MM.1S (cell line): ENCODE measurements at places on chromosomes 7 and 10.

DNA sequence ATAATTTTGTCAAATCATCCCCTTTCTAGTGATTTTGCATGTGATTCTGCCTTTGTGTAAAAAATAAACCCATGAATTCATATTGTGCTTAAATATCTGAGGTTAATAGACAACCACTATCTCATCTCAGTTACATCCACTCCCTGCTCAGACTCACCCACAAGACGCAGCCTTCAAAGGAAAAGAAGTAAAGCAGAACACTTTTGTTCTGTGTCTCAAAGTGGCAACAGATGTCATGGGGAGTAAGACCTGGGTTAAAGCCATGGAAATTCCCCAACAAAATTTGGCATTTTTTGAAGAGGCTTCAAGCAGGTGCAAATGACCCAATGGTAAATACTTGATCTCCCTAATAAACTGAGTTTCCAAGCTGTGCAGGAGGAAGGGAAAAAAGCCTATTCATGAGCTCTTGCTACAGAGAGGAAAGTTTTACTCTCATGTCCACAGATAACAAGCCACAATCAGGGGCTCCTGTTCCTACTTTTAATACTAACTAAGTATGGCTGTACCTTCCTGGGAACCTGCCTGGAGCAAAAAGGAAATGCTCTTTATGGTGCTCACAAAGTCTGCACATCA is 4.7 kb downstream of the CYP3A7 start:
- no peaks in the 10 kb centered on the region for H3K27me3 ChIP-seq
- DNase-seq, result no peak
- H3K36me3 ChIP-seq, result no peaks in the 10 kb centered on the region
- H3K4me1 ChIP-seq, result no peaks in the 10 kb centered on the region
- no peak overlapping the region for H3K27ac ChIP-seq
- H3K4me3 ChIP-seq, result no peak overlapping the region

DNA sequence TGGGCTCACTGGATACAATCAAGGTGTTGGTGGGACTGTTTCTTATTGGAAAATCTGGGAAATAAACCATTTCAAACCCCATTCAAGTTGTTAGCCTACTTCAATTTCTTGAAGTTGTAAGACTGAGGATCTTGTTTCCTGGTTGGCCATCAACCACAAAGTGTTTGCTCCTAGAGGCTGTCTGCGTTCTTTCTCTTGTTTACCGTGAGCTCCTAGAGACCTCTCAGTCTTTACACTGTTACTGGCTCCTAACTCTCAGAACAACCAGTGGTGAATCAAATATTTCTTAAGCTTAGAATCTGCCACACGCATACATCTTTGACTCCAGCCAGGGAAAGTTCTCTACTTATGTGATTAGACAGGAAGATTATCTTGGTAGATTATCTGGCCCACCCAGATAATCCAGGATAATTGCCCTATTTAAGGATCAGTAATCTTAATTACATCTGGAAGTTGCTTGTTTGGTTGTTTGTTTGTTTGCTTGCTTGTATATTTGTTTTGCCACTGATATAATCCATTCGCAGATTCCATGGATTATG is 798.7 kb downstream of the IPMK start:
- H3K4me3 ChIP-seq, result no peak overlapping the region
- no peaks in the 10 kb centered on the region for H3K27me3 ChIP-seq
- no peaks in the 10 kb centered on the region for H3K36me3 ChIP-seq
- no peak for DNase-seq
- H3K27ac ChIP-seq, result no peak overlapping the region

GRCh38 chr7:116030651-116031276 is at the start of gene TFEC:
Gene TFEC (minus strand): TSS chr7:116030763. CDS start chr7:115984441, 46,322 bp downstream.
- peaks cover 27% of the 10 kb centered on the region for H3K4me1 ChIP-seq
- H3K4me3 ChIP-seq, result 0 out of 2 replicates have a peak within 1 kb of the TSS, but pooled peaks have one; percentile 0
- no peaks in the 10 kb centered on the region for H3K27me3 ChIP-seq
- peak within 1 kb of the TSS; percentile 2; the same call in 1 of the 2 replicates for H3K27ac ChIP-seq
- no peaks in the 10 kb centered on the region for H3K36me3 ChIP-seq

GRCh38 chr7:45161842-45162241 is 4.3 kb downstream of the RAMP3 start:
- H3K36me3 ChIP-seq, result no peaks in the 10 kb centered on the region
- no peak for DNase-seq

GRCh38 chr10:106384496-106384895 is 780.0 kb downstream of the SORCS1 start:
- no peak overlapping the region for H3K27ac ChIP-seq
- DNase-seq, result no peak
- no peaks in the 10 kb centered on the region for H3K36me3 ChIP-seq
- no peaks in the 10 kb centered on the region for H3K4me1 ChIP-seq
- H3K27me3 ChIP-seq, result no peaks in the 10 kb centered on the region

DNA sequence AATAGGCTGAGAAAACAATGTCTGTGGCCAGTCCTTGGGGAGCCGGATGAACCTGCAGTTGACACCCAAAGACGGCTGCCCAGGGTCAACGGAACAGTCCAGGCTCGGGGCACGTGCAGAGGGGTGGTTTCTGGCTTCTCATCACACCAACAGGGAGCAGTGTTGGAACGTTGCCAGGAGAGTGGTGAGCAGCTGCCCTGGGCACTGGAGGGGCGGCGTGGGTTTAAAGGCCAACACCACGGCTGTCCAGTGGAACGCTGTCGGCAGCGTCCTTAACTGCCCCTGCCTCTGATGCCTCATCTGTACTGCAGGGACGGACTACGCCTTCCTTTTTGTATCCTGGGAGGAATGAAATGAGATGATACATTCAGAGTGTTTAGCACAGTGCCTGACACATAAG is 19.8 kb downstream of the JCAD start:
- no peak overlapping the region for H3K27ac ChIP-seq
- no peak overlapping the region for H3K4me3 ChIP-seq
- no peak for DNase-seq
- H3K4me1 ChIP-seq, result no peaks in the 10 kb centered on the region
- no peaks in the 10 kb centered on the region for H3K36me3 ChIP-seq

DNA sequence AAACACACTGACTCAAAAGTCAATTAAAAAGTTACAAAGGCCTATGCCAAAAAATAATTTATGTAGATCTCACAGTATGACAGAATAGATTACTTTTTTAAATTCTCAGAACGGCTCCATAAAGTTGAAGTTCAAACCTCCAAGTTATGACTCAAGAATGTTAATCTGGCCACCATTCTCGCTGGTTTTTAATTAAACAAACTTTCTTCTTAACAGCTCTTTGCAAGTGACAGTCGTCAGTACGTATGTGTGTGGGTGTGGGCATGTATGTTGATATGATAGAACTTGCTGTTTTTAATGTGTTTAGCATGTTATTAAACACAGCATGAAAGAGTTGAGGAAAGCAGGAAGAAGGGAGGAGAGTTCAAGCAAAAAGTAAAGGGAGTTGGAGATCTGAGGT is 18.5 kb downstream of the PRKCQ start:
- no peaks in the 10 kb centered on the region for H3K36me3 ChIP-seq
- no peaks in the 10 kb centered on the region for H3K4me1 ChIP-seq
- DNase-seq, result no peak
- H3K27ac ChIP-seq, result no peak overlapping the region
- H3K4me3 ChIP-seq, result no peak overlapping the region
- no peaks in the 10 kb centered on the region for H3K27me3 ChIP-seq

- no peaks in the 10 kb centered on the region for H3K36me3 ChIP-seq
- DNase-seq, result no peak
- H3K4me1 ChIP-seq, result no peaks in the 10 kb centered on the region
- H3K4me3 ChIP-seq, result no peak overlapping the region
- no peaks in the 10 kb centered on the region for H3K27me3 ChIP-seq
These were observed 85.9 kb upstream of the PLXDC2 start for GRCh38 chr10:19730167-19730906.

GRCh38 chr10:112507046-112507445 is 60.0 kb downstream of the VTI1A start:
- no peak overlapping the region for H3K4me3 ChIP-seq
- H3K27ac ChIP-seq, result no peak overlapping the region

DNA sequence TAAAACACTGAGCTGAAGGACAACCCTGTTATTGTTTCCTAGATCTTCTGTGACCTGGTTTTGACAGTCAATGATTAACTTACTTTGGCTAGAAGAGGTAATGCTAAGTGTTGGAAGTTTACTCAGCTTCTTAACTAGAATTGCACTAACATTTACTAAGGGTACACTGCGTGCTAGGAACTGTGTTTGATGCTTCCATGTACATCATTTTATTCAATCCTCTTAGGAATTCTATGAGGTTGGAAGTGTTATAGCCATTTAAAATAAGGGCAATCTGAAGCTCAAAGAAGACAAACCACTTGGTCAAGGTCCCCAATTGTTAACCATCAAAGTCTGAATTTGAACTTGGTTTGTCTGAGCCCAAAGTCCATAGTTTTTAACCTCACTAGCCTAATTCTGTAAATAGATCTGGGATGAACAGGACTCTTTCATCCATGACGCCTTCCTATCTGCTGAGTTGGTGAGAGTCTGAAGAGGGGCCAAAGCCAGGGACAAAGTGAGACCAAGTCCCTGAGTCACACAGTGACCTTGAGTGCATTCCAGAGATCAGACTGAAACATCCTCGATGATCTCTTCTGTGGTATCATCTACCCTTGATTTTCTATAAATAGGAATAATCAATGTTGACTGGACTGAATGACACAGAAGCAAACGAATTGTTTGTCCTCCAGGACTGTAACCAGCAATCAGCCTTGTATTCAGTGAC is 29.2 kb upstream of the ZNRF2 start:
- no peak overlapping the region for H3K27ac ChIP-seq
- DNase-seq, result no peak
- H3K36me3 ChIP-seq, result no peaks in the 10 kb centered on the region
- no peaks in the 10 kb centered on the region for H3K27me3 ChIP-seq

GRCh38 chr7:30764030-30764975 is 6.9 kb upstream of the MINDY4 start:
- H3K27me3 ChIP-seq, result no peaks in the 10 kb centered on the region; the same call in 1 of the 2 replicates
- no peak overlapping the region for H3K4me3 ChIP-seq
- DNase-seq, result peak; percentile 78
- peaks cover 22% of the 10 kb centered on the region for H3K4me1 ChIP-seq
- peak overlapping the region; percentile 51; the same call in 1 of the 2 replicates for H3K27ac ChIP-seq

GRCh38 chr7:99420213-99420612 is 11.4 kb downstream of the BUD31 start:
- H3K4me1 ChIP-seq, result no peaks in the 10 kb centered on the region
- no peaks in the 10 kb centered on the region for H3K27me3 ChIP-seq
- H3K27ac ChIP-seq, result no peak overlapping the region

- no peak overlapping the region for H3K4me3 ChIP-seq
- H3K4me1 ChIP-seq, result no peaks in the 10 kb centered on the region
- H3K36me3 ChIP-seq, result no peaks in the 10 kb centered on the region
- H3K27me3 ChIP-seq, result no peaks in the 10 kb centered on the region
- H3K27ac ChIP-seq, result no peak overlapping the region
These were observed 303.6 kb downstream of the DGKB start for GRCh38 chr7:14598978-14599377.

DNA sequence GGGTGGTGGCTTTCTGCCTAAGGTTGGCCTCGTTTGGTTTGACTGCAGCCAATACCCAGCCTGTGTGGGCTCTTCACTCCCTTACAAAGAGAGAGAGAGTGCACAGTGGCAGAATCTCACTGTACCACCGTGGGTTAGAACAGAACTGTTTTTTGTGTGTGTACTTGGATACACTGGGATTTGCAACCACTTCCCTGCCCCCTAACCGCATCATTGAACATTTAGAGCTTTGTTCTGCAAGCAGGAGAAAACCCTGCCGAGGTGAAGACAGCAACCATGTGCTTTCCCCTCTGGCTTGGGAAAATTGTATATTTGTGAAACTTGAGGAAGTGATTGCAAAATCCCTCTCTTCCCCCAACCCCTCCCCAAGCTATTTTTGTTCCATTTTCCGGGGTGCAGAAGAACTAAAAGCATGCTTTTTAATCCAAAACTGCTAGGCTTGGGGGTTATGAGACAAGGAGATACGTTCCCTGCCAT is 201.2 kb downstream of the TCF7L2 start:
- H3K4me1 ChIP-seq, result no peaks in the 10 kb centered on the region
- H3K4me3 ChIP-seq, result no peak overlapping the region
- no peaks in the 10 kb centered on the region for H3K36me3 ChIP-seq
- DNase-seq, result no peak

DNA sequence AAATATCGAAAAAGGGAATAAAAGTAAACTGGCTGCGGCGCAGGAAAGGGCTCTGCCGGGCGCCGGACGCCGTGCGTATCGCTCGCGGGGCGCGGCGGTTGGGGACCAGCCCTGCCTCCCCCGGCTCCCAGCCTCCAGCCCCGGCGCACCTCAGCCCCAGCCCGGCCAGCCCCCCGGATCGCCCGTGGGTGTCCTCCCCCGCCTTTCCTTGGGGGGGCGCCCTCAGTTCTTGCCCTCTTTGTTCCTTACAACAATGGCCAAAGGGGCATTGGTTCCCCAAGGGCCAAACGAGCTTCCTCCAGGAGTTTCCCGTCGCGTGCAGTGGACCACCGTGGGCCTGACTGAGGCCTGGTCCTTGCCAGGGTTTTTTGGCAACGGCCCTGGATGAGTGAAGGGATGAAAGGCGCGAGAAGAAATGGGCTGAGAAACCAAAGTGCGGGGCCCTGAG is 1.2 kb downstream of the MACROH2A2 start:
- 0 out of 2 replicates have a peak, but pooled peaks cover 4% of the 10 kb centered on the region for H3K27me3 ChIP-seq
- no peaks in the 10 kb centered on the region for H3K4me1 ChIP-seq
- H3K4me3 ChIP-seq, result no peak overlapping the region
- no peaks in the 10 kb centered on the region for H3K36me3 ChIP-seq
- H3K27ac ChIP-seq, result no peak overlapping the region

DNA sequence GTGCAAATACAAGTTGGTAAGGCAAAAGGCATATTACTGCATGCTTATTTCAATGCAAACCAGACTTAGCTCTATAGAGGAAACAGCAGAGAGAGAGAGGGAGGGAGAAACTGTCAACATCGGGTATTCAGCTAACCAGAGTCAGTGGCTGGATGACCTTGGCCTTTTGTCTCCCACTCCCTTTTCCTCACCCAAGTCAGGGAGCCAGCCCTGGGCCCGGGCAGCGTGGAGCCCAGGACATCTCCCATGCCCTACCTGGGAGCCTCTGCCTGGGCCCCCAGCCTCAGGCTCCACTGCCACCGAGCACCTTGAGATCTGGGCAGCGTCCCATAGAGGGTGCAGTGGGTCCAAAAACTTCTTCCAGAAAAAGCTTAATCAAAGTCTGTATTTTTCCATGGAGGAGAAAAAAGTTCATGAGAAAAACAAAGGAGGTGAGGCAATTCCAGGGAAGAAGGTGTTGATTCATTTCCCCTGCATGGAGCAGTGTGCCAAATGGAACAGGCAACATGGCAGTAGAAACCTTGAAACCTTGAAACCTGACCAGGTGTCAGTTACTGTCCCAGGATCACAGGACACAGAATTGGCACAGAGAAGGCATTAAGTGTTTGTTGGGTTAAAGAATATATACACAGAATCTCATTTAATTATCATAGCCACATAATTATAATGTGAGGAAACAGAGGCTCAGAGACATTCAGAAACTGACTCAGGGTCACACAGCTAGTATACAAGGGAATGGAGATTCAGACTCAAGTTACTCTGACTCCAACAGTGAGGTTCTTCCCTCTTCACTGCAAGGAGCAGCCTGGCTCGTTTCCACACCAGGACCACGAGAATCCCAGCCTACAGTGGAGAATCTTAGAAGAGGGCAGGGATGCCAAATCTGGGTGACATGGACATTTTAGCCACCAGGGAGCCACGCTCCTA is 5.8 kb upstream of the NCOA4 start:
- no peaks in the 10 kb centered on the region for H3K27me3 ChIP-seq
- H3K36me3 ChIP-seq, result no peaks in the 10 kb centered on the region
- no peaks in the 10 kb centered on the region for H3K4me1 ChIP-seq
- H3K27ac ChIP-seq, result no peak overlapping the region
